Fibroblast of the conjunctiva (primary cell): ENCODE measurements at places on chromosomes 4 and X.

DNA sequence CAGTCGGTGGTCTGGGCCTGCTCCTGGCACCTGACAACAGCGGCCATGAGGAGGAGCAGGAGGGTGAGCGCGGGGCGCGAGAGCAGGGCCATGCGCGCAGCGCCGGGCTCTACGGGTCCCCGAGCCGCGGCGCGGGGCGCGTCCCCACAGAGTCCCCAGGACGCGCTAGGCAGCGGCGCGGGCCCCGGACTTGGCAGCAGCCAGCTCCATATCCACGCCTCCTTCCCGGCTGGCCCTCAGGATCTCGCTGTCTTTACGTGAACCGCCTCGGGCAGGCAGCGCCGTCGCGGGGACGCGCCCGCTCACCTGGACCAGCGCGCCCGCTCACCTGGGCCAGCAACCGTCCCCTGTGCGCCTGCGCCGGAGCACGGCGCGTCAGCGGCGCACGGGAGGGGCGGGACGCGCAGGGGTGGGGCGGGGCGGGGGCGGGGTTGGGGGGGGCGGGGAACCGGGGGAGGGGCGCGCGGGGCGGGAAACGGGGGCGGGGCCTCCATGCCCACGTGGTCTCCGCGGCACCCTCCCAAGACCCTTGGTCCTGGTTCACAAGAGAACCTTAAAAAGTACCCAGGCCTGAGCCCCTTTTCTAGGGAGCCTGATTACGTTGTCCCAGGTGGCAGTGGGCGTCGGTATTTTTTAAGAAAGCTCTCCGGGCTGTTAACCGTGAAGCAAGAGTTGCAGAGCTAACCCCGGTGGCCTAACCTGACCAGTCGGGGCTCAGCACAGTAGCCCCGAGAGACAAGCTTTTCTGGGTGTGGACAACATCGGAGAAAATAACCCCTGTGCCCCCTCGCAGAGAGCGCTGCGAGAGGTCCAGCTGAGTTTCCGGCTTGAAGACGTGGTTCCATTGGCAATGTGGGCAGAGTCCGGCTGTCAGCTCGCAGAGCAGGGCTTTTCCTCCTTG is at the start of gene PLA2G12A:
TSS of gene PLA2G12A (minus strand) at position 353 of the 901 bp plus-strand sequence. CDS start at position 92, 261 bp downstream.
- peak; percentile 28 for DNase-seq

DNA sequence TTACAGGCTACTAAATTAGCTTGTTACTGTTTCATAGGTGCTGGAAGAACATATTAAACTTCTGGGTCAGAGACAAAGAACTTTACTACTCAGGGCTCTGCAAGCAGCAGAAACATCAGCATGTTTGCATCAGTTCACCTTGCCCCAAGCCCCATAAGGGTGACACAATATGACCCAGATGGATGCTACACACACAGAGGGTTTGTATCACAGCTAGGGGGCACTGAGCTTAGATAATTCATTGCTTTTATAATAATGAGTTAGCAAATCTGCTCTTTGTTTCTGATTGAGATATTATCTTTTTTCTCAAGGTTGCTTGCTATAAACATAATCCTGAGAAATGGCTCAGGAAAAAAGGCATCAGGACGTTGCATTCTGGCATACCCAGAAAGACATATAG is 4.8 kb upstream of the SYNPO2 start:
- DNase-seq: no peak

DNA sequence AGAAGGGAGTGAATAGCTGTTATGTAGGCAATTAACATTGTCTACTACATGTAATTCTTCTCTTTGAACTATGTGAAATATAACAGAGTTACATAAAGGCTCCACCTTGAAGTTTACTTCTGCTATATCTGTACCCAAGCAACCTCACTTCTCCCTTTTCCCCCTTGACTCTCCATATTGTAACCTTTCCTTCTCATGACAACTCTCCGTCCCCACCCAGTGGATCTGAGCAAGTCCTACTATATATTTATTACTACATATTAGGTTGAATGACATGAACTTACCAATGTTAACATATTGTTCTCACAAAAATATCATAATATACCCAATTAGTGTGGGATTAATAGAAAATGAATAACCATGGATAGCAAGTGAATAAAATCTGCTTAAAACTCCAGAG is 93.2 kb upstream of the ATP8A1 start:
- no peak for DNase-seq

- DNase-seq: peak; percentile 27
Measured at GRCh38 chr4:186936496-186937375, 213.1 kb upstream of the FAT1 start.

- DNase-seq: no peak
Measured at GRCh38 chrX:19683358-19683757, 168.1 kb upstream of the MAP3K15 start.

DNA sequence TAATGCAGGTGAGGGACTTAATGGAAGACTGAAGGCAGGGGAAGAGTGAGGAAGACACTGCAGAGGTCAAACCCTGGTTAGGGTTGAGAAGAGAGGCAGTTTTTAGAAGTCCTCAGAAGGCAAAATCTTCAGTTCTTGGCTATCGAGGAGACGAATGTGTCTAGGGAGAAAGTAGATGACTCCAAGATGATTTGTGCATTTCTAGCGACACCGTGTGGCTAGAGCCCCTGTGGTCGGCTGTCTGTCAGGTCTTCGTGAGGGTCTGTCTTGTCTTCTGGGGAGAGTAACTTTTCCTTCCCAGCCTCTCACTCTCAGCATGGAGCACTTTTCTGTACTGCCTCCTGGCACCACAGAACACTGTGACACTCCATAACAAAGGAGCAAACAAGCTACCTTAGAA is 458.1 kb downstream of the STIM2 start:
- DNase-seq: no peak

DNA sequence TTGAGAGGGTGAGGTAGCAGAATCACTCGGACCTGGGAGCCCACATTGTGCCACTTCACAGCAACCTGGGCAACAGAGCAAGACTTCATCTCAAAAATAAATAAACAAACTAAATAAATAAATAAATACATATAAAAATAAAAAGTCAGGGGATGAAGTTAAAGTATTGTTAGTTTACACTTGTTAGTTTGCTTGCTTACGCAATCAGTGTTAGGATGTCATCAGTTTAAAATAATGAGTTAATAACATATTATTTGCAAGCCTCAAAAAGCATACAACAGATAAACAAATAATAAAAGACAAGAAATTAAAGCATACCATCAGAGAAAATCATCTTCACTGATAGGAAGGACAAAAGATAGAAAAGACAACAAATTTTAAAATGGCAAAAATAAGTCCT is 891.1 kb upstream of the PCDH7 start:
- DNase-seq: no peak

DNA sequence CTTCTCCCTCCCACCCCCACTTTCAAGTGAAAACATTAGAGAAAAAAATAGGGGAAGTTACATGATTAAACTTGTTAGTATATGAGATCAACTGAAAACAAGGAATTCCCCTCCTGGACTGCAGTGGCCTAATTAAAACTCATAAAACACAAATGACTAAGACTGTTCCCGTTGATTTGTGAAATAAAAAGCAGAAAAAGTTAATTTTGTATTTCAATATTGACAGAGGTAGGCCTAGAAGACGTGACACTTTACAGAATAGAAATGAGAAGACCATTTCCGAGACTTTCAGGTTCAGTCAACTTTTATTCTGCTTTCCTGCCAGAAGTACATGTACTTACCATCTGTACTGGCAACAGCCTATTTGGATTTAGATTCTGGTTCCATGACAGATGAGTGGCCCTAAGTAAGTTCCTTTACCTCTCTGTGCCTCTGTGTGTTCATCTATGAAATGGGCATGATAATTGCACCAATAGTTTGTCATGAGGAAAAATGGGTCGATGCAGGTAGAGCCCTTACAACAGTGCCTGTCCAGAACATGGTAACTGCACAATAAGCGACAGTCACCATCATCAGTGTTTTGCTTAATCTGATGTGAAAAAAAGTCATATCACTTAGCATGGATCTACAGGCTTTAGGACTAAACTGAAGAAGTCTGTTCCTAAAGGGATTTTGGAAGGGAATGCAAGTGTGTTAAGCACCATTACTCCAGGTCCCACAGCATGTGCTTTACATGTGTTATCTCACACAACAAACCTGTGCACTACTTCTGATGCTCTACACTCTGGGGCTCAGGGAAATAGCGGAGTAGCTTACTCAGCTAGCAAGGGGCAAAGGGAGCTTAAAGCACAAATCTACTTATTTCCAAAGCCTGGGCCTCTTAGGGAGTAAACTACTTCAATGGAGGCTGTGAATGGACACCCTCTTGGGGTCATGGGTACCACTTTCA is 562.3 kb upstream of the DIPK2B start:
- DNase-seq: no peak

DNA sequence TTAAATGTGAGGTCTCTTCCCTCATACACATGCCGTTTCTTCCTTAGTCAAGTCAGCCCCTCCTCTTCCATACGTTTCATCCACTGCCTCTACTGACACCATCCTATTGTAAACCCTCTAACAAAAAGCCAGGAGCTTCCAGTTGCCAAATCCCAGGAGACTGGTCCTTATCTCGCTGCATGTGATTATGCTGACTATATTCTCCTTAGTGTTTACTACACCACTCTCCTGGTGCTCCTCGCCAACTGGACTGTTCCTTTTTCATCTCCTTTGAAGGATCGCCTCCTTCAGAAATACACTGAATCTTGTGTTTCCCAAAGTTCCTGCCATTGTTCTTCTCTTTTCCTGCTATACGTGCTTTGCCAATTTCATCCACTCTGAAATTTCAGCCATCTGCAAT is 27.7 kb downstream of the MAML3 start:
- no peak for DNase-seq

- DNase-seq: no peak
Measured at GRCh38 chr4:38582889-38583470, 81.0 kb upstream of the KLF3 start.

DNA sequence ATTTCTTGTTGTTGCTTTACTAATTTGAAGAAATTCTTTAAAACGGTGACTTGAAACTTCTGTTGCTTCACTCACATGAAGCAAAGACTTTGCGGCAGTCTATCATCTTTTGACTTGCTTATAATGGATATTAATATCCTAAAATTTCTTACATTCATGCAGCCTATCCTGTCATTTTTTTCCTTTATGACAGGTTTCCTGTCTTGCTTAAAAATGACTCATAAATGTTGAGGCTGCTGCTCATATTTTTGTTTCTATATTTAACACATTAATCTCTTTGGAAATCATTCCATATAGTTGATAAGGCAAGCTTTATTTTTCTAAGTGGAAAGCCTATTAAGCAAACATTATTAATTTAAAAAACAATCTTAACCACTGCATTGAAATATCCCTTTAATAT is 176.6 kb upstream of the GALNTL6 start:
- DNase-seq: no peak

GRCh38 chr4:3207531-3208037 is 41.4 kb upstream of the MSANTD1 start:
- DNase-seq: peak; percentile 47

DNA sequence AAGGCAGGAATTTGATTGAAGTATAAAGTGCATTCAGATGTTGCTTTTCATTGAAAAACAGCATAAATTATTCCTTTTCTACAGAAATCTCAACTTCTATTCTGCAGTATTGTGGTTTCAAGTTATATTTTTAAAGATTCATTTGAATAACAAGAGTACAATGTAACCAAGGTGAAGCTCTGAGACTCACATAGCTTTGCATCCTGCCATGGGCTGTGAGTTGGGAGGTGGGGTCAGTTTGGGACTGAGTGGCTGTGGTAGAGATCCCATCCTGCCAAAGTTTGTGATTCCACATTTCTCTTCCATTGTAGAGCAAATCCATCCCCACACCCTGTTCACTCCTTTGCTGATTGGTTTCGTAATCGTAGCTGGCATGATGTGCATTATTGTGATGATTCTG is 69.2 kb downstream of the KIT start:
- DNase-seq: no peak

- peak; percentile 0 for DNase-seq
Measured at GRCh38 chr4:32268863-32269262, 1548.7 kb downstream of the PCDH7 start.

DNA sequence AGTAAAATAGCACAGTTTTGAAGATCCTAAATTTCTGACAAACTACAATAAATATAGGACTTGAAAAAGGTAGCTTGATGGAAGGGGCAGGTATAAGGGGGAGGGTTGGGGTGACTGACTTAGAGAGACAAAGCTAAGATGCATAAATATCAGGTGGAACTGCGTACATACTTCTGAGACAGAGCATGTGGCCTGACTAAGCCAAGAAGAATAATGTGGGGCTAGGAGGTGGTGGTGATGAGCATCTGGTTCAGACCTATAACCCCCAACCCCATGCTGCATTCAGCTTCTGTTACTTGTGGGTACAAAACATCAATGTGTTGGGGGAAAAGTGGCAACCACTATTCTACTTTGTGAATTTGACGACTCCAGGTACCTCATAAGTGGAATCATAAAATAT is 19.8 kb downstream of the USP9X start:
- DNase-seq: no peak

DNA sequence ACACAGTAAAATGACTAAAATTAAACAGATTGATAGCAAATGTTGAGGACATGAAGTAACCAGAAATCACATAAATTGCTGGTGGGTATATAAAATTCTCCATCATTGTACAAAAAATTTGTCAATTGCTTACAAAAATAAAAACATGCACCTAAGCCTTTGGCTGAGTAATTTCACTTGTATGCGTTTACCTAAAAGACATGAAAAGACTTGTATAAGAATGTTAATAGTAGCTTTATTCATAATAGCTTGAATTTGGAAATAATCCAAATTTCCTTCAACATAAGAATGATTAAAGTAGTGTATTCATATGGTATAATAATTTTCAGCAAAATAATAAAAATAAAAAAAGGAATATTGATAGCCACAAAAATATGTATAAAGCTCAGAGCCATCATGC is 37.7 kb downstream of the PDHA2 start:
- DNase-seq: no peak

DNA sequence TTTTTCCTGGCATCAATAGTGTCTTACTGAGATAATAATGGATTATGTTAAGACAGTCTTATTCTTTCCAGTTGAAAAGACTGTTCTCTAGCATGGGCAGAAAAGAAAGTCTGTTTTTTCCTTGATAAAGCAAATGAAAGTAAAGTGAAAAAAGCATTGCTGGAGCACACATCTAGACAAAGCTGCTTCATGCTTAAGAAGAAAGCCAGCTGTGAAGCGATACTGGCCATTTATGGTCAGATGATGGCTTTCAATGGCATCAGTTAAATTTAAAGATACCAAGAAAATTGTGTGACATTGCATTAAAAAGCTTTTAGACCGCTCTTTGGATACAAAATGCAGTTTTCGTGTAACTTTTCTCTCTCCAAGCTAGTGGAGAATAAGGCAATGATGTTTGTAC is 242.1 kb upstream of the TRAM1L1 start:
- no peak for DNase-seq

DNA sequence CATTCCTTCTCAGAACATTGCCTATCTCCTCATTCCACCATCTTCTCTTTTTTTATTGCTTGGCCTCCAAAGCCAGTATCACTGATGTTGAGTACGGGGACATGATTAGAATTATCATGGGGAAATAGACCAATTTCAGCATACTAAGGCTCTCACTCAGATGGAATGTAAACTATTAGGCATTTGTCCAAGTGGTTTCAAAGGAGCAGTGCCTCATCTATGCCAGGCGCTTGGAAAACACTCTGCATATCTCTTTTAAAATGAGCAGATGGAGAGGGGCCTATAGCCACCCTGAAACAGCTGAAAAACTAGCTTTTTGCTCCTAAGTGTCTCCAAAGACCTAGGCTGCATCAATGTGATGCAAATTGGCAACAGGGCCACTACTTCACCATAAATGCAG is 150.8 kb upstream of the DIPK2B start:
- peak; percentile 39 for DNase-seq

GRCh38 chr4:3303565-3303824 is 10.7 kb downstream of the RGS12 start:
- no peak for DNase-seq
